ENCODE measurements at places on chromosomes 2 and 18.

- no peak overlapping the region for H3K4me3 ChIP-seq
- H3K27ac ChIP-seq: no peak overlapping the region
- H3K36me3 ChIP-seq: no peaks in the 10 kb centered on the region
These were observed 99.8 kb upstream of the ARHGAP28 start for GRCh38 chr18:6629635-6630140.

- H3K36me3 ChIP-seq: peaks cover 16% of the 10 kb centered on the region
- H3K27me3 ChIP-seq: no peaks in the 10 kb centered on the region
- H3K4me3 ChIP-seq: peak overlapping the region; percentile 78
- H3K27ac ChIP-seq: peak overlapping the region; percentile 97
- DNase-seq: no peak
These were observed 445 bp downstream of the PRPF40A start for GRCh38 chr2:152716805-152717227.

- H3K4me3 ChIP-seq: no peak overlapping the region
- no peak overlapping the region for H3K27ac ChIP-seq
- H3K4me1 ChIP-seq: peaks cover 7% of the 10 kb centered on the region
- no peak for DNase-seq
- no peaks in the 10 kb centered on the region for H3K27me3 ChIP-seq
These were observed 13.4 kb upstream of the NEMP2 start for GRCh38 chr2:190547886-190548285.

- no peak overlapping the region for H3K4me3 ChIP-seq
- H3K4me1 ChIP-seq: no peaks in the 10 kb centered on the region
- no peaks in the 10 kb centered on the region for H3K27me3 ChIP-seq
- no peaks in the 10 kb centered on the region for H3K36me3 ChIP-seq
These were observed 92.9 kb downstream of the MREG start for GRCh38 chr2:215920244-215921100.

- no peak for DNase-seq
- no peaks in the 10 kb centered on the region for H3K36me3 ChIP-seq
- no peaks in the 10 kb centered on the region for H3K4me1 ChIP-seq
- H3K4me3 ChIP-seq: no peak overlapping the region
These were observed 246.9 kb downstream of the CELF4 start for GRCh38 chr18:37318360-37319355.

- H3K27me3 ChIP-seq: peaks cover 3% of the 10 kb centered on the region
- peaks cover 50% of the 10 kb centered on the region for H3K4me1 ChIP-seq
- H3K4me3 ChIP-seq: no peak overlapping the region
- no peak for DNase-seq
These were observed 80.4 kb downstream of the CTAGE1 start for GRCh38 chr18:22337306-22337705.

DNA sequence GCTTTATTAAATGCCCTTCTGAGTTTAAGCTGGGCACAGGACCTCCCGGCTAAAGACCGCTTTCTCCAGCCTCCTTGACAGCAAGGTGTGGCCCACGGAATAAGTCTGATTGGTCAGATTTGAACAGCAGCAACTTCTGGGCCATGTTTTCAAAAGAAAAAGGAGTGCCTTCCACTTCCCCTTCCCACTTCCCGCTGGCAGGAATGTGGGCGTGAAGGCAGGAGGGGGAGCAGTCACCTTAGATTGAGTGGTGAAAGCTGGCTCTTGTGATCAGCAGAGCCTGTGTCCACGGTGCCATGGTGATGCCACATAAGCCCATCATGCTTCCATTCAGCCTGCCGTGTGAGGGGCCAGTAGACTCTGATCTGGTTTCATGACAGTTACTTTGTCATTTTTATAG, 136.6 kb upstream of the GLI2 start:
- H3K4me3 ChIP-seq: no peak overlapping the region
- H3K27me3 ChIP-seq: no peaks in the 10 kb centered on the region
- no peak for DNase-seq
- no peaks in the 10 kb centered on the region for H3K4me1 ChIP-seq

DNA sequence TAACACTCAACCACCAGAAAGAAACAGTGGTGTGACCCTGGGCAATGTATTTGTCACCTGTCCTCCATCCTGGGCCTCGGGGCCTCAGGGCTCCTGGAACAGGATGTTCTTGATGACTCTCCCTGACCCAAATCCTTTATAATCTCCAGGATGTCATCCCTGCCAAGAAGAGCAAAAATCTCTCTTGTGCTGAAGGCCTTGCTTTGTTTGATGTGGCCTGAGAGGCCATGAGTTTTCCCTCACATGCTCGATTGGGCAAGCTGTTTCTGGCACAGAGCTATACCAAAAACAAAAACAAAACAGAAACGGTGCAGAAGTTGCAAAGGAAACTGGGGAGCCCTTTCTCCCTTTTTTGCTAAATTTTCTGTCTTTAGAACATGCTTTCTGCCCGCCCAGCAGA, 35.7 kb upstream of the ST3GAL5 start:
- H3K4me1 ChIP-seq: no peaks in the 10 kb centered on the region
- no peaks in the 10 kb centered on the region for H3K27me3 ChIP-seq
- no peak for DNase-seq
- H3K4me3 ChIP-seq: no peak overlapping the region
- no peak overlapping the region for H3K27ac ChIP-seq

- H3K4me3 ChIP-seq: no peak overlapping the region
- no peak for DNase-seq
- peaks cover 54% of the 10 kb centered on the region for H3K36me3 ChIP-seq
- H3K27ac ChIP-seq: no peak overlapping the region
These were observed 24.1 kb downstream of the GIGYF2 start for GRCh38 chr2:232721261-232721660.

- H3K36me3 ChIP-seq: no peaks in the 10 kb centered on the region
- no peak overlapping the region for H3K4me3 ChIP-seq
- peaks cover 12% of the 10 kb centered on the region for H3K27me3 ChIP-seq
- H3K27ac ChIP-seq: no peak overlapping the region
- no peak for DNase-seq
- no peaks in the 10 kb centered on the region for H3K4me1 ChIP-seq
These were observed 165.2 kb downstream of the SH3BP4 start for GRCh38 chr2:235116885-235117492.

- H3K36me3 ChIP-seq: no peaks in the 10 kb centered on the region
- H3K4me3 ChIP-seq: no peak overlapping the region
- H3K4me1 ChIP-seq: peaks cover 38% of the 10 kb centered on the region
- no peak overlapping the region for H3K27ac ChIP-seq
- H3K27me3 ChIP-seq: peaks cover 58% of the 10 kb centered on the region
- no peak for DNase-seq
These were observed 3.1 kb upstream of the SNED1 start for GRCh38 chr2:240995041-240996021.

GRCh38 chr2:62340994-62341484, 145.1 kb downstream of the B3GNT2 start:
- H3K27ac ChIP-seq: no peak overlapping the region
- H3K27me3 ChIP-seq: no peaks in the 10 kb centered on the region
- no peak for DNase-seq
- H3K4me3 ChIP-seq: no peak overlapping the region

GRCh38 chr2:59920961-59921360, 632.5 kb downstream of the BCL11A start:
- H3K4me1 ChIP-seq: peaks cover 28% of the 10 kb centered on the region
- DNase-seq: no peak
- no peaks in the 10 kb centered on the region for H3K27me3 ChIP-seq
- no peak overlapping the region for H3K4me3 ChIP-seq

GRCh38 chr18:32730068-32730467, 42.8 kb downstream of the KLHL14 start:
- H3K4me1 ChIP-seq: no peaks in the 10 kb centered on the region
- DNase-seq: no peak
- no peaks in the 10 kb centered on the region for H3K27me3 ChIP-seq
- no peak overlapping the region for H3K27ac ChIP-seq

GRCh38 chr18:53772293-53772692, 452.2 kb downstream of the MBD2 start:
- no peak for DNase-seq
- H3K27ac ChIP-seq: no peak overlapping the region
- H3K4me1 ChIP-seq: no peaks in the 10 kb centered on the region

DNA sequence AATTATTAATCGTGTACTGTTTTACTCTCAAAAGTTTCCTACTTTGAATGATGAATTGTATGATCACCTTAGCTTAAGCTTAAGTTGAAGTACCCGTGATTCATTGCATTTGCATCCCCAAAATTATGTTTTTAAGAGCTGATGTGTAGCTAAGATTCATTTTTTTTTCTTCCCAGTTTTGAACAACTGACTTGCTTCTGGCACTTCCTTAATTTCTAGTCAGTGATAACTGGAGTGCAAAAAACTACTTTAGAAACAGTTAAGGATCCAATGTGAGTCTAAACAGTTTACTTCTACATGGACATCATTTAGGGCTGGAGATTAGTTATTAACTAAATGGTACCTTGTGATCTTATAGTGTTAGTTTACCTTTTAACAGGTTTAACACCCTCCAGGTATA, 124.0 kb upstream of the CAVIN2 start:
- no peaks in the 10 kb centered on the region for H3K4me1 ChIP-seq
- no peaks in the 10 kb centered on the region for H3K36me3 ChIP-seq
- no peak overlapping the region for H3K4me3 ChIP-seq
- no peaks in the 10 kb centered on the region for H3K27me3 ChIP-seq

GRCh38 chr2:64832936-64833335, 156.3 kb upstream of the SLC1A4 start:
- H3K36me3 ChIP-seq: no peaks in the 10 kb centered on the region
- no peak for DNase-seq
- H3K27ac ChIP-seq: no peak overlapping the region
- H3K27me3 ChIP-seq: peaks cover 6% of the 10 kb centered on the region
- peaks cover 10% of the 10 kb centered on the region for H3K4me1 ChIP-seq
- H3K4me3 ChIP-seq: no peak overlapping the region

GRCh38 chr2:69952336-69953115, 8.9 kb downstream of the ASPRV1 start:
- H3K36me3 ChIP-seq: no peaks in the 10 kb centered on the region
- H3K27me3 ChIP-seq: no peaks in the 10 kb centered on the region
- H3K4me1 ChIP-seq: peaks cover 9% of the 10 kb centered on the region
- H3K27ac ChIP-seq: no peak overlapping the region
- DNase-seq: no peak
- no peak overlapping the region for H3K4me3 ChIP-seq

- no peak for DNase-seq
- peaks cover 5% of the 10 kb centered on the region for H3K27me3 ChIP-seq
- no peaks in the 10 kb centered on the region for H3K4me1 ChIP-seq
- H3K4me3 ChIP-seq: no peak overlapping the region
These were observed 101.5 kb upstream of the NEDD4L start for GRCh38 chr18:57942493-57942892.

DNA sequence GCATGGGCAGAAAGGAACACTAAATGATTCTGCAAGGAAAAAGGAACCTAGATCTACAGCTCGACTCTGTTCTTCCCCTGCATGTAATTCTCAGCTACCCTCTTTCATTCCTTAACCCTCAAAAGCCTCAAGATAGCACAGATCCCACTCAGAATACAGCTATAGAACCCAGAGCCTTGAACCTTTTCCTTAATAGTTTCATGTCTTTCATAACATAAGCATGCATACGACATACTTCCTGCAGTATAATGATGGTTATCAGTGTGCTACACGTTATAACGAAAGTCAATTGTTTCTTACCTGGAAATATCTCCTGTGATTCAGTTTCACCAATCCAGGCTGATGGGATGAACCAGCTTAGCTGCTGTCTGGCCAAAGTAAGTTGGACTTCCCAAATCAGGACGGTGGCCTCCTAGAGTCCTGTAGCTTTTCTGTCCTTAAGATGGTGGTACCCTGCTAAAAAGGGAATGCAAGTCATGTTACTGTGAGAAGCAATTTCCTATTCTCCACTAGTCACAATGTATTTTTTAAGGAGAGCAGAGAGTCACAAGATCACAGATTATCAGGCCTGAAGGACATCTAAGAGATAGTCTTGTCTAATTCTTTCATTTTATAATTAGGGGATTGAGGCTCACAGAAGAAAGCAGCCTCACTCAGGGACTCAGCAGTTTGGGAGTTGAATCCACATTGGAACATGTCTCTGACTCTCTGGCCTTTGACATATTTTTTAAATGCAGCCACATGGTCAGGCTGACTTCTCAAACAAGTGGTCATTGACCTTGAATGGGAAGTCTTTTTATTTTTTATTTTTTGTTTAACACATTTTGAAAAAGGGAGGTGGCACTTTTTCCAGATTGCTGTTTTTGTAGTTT, 41.8 kb downstream of the CYRIA start:
- no peaks in the 10 kb centered on the region for H3K27me3 ChIP-seq
- peaks cover 33% of the 10 kb centered on the region for H3K4me1 ChIP-seq
- no peak overlapping the region for H3K4me3 ChIP-seq
- no peak for DNase-seq
- no peaks in the 10 kb centered on the region for H3K36me3 ChIP-seq

DNA sequence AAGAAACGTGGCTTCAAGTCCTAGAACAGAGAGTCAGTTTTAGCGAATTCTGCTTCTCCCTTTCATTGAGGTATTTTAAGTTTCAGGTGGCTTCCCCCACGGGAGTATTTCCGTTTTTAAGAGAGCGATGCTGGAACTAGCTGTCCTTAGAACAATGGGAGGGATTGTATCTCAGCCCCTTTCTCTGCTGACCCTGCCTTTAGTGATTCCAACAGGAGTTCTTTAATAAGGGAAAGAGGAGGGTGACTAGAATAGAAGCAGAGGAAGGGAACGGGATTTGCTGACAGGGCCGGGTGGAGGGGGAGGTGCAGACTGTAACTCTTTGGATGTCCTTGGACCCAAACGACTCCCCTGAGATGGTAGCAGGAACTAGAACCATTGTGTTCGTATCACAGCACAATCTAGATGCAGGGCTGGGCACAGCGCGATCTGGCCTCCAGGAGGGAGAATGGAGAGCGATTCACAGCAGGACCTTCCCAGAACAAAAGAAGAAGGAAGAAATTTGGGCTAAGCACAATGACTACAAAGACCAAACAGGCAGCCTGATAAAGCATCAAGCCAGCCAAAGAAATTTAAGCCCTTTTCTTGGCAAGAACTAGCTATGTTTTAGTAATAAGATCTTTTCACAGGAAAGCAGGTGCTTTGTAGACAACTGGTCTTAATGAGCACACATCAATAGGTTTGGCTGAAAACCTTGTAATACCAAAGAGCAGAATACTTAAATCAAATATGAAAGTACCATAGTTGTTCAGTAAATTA, 15.8 kb upstream of the RTTN start:
- no peak overlapping the region for H3K4me3 ChIP-seq
- no peaks in the 10 kb centered on the region for H3K4me1 ChIP-seq
- no peak overlapping the region for H3K27ac ChIP-seq
- DNase-seq: no peak
- H3K27me3 ChIP-seq: peaks cover 14% of the 10 kb centered on the region

DNA sequence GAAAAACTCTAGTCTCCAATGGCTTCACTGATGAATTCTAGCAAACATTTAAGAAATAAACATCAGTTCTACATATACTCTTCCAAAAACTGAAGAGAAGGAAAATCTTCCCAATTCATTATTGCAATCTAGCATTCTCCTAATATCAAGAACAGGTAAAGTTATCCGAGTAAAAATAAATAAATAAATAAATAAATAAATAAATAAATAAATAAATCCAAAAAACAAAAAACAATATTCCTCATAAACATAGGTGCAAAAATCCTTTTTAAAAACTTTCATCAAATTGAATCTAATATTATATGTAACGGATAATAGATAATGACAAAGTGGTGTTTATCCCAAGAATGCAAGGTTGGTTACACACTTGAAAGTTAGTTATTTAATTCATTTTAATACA, 58.4 kb upstream of the TMEM247 start:
- no peak overlapping the region for H3K27ac ChIP-seq
- H3K4me1 ChIP-seq: no peaks in the 10 kb centered on the region
- no peak overlapping the region for H3K4me3 ChIP-seq
- H3K27me3 ChIP-seq: no peaks in the 10 kb centered on the region
- no peaks in the 10 kb centered on the region for H3K36me3 ChIP-seq
- DNase-seq: no peak
